Stimulated activated CD4-positive, alpha-beta T cell treated with anti-CD3 and anti-CD28 coated beads, Interleukin-4, amount 100 ng/mL, for 48 hours (primary cell): ENCODE measurements at places on chromosomes 7 and 10.

DNA sequence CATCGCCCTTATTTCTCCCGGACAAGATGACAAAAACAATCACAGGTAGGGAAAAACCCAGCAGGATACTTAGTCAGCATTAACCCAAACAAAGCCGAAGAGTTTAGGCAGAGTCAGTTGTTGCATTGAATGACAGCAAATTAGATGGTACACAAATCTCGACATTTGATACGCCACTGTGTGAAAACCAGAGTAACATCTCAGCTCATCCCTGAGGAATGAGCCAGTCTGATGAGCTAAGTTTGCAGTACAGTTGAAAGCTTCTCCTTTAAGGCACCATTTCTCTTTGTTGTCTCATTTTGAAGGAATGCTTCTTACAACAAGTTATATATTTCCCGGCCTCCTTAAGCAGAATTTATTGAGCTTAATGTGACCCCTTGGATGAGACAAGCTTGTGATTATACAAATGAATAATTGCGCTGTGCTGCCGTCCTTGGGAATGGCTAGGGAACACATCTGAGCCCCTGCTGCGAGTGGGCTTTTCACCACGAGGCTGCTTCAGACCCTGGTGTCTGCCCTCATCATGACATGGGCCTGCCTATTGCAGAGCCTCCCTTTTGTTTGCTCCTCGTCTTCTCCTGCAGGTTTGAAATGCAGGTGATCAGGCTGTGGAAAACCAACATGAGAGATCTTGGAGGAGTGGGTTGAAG, 137.3 kb downstream of the CELF2 start:
- DNase-seq: no peak

GRCh38 chr10:7967035-7967434, 87.5 kb upstream of the GATA3 start:
- no peak for DNase-seq

GRCh38 chr7:128852537-128853254, 10.0 kb upstream of the ATP6V1F start:
- no peak for DNase-seq

DNA sequence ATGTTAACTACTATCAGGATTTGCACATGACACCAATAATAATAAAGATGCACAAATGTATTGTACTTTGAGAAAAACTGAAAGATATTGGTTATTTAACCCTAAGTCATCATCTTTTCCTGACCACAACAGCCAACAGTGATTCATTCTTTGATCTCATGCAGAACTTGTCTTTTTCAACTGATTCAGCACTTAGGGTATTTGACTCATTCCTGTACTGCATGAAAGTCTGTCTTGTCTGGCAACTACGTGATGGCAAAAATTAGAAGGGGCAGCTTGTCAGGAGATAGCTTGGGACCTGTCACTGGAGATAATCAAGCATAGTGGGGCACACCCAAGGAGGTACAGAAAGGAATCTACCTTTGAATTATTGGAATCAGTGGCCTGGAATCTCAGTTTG, 77.8 kb upstream of the LRRC17 start:
- DNase-seq: peak; percentile 22
